A549 treated with RU486 at 1 μM for 4 hours (cell line): ENCODE measurements at places on chromosomes 5 and 9. TPM values are rescaled to one million over a fixed set of nuclear protein-coding genes. Genes with fewer than 3 reads are reported as not detected.

The PCDHB6 gene
- 0.85 to 1.2 TPM (median 0.92 TPM) in 5 replicates for total RNA-seq

The NOXA1 gene
- total RNA-seq = 1.1 to 2.4 TPM (median 1.7 TPM) in 5 replicates

The PCDHGA12 gene
- total RNA-seq = 0.02 to 0.05 TPM in 2 of 5 replicates, not detected in the others

The IL33 gene
- 0.27 to 1.0 TPM (median 0.56 TPM) in 5 replicates for total RNA-seq

The ENHO gene
- total RNA-seq = 0.66 to 2.6 TPM (median 1.9 TPM) in 5 replicates

The ZBTB5 gene
- total RNA-seq = 6.7 to 9.0 TPM (median 8.2 TPM) in 5 replicates

The TXNDC8 gene
- not detected in 5 replicates for total RNA-seq

The LCN2 gene
- total RNA-seq = 2.1 to 6.6 TPM (median 3.2 TPM) in 5 replicates

The RUSC2 gene
- 19.3 to 28.0 TPM (median 24.6 TPM) in 5 replicates for total RNA-seq

The ZDHHC21 gene
- total RNA-seq = 1.1 to 3.0 TPM (median 2.8 TPM) in 5 replicates

The SCGB3A2 gene
- not detected in 5 replicates for total RNA-seq

The CAMLG gene
- 15.6 to 31.1 TPM (median 29.9 TPM) in 5 replicates for total RNA-seq
